ENCODE measurements at places on chromosomes 3 and 15.

- no peaks in the 10 kb centered on the region for H3K36me3 ChIP-seq
- peak; percentile 47 for DNase-seq
- H3K4me3 ChIP-seq = no peak overlapping the region
- no peaks in the 10 kb centered on the region for H3K27me3 ChIP-seq
Observed at GRCh38 chr15:78195735-78196201, 38.6 kb downstream of the ACSBG1 start.

DNA sequence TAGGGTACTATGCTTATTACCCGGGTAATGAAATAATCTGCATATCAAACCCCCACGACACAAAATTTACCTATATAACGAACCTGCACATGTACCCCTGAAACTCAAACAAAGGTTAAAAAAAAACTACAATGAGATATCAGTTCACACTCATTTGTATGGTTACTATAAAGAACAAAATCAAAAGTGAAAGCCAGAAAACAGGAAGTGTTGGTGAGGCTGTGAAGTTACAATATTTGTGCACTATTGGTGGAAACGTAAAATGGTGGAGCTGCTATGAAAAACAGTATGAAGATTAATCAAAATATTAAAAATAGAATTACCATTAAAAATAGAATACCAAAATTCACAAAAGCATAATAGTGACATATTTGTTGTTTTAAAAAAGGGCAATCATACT is 128.9 kb downstream of the ZIC1 start:
- H3K4me3 ChIP-seq = no peak overlapping the region
- H3K27ac ChIP-seq = no peak overlapping the region
- no peaks in the 10 kb centered on the region for H3K4me1 ChIP-seq
- no peaks in the 10 kb centered on the region for H3K36me3 ChIP-seq
- DNase-seq = no peak

DNA sequence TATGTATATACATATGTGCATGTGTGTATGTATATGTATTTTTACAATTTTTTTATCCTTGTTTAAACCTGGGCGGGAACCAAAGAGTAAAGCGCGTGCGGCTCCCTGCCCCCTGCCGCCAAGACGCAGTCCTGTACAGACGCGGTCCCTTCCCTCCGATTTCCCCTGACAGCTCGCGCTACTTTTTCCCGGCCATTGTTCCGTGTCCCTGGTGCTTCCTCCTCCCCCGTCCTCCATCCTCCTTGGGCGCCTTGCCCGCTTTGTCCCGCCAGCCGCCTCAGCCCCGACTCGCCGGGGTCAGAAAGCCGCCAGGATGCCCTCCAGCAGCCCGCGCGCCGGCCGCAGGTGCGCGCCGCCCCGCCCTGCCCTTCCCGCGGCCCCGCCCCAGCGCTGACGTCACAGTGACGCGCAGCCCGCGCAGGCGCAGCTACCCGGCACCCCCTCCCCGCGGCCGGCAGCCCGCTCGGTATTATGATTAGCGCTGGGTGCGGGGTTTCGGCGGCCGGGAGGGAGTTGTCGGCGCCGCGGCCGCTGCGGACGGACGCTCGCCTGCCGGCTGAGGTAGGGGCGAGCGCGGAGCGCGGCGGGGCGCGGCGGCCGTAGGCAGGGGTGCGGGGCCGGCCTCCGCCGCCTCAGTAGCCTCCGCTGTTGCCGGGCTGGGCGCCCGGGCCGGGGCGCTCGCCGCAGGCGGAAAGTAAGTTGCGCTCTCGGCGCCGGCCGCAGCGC is at the start of gene SNRK:
Gene SNRK (plus strand): TSS at position 426 of the 726 bp plus-strand sequence. CDS start 16,664 bp downstream, outside the sequence.
- peaks cover 27% of the 10 kb centered on the region for H3K4me1 ChIP-seq
- peak within 1 kb of the TSS; percentile 76 for H3K4me3 ChIP-seq
- DNase-seq = peak; percentile 98
- H3K27me3 ChIP-seq = no peaks in the 10 kb centered on the region
- H3K36me3 ChIP-seq = no peaks in the 10 kb centered on the region

- peak overlapping the region; percentile 87 for H3K27ac ChIP-seq
- no peak for DNase-seq
- peak overlapping the region; percentile 84 for H3K4me3 ChIP-seq
- no peaks in the 10 kb centered on the region for H3K27me3 ChIP-seq
Observed at GRCh38 chr3:51538115-51538458, 432 bp upstream of the RAD54L2 start.

DNA sequence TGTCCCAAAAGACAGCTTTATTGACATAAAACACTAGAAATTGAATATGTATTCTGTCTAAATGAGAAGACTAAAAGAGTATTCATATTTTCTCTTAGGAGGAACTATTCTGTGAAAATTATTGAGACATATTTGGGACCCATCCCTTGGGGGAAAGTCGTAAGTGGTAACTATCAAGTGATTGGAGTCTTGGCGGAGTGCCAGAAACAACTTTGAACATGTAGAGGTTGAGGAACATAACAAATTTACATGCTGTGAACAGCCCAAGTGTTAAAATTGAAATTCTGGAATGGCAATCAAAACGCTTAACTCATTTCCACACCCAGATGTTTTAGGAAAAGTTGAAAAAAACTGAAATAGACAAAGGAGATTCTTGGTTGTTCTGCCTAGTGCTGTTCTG is 1034.6 kb downstream of the NSUN3 start:
- no peaks in the 10 kb centered on the region for H3K4me1 ChIP-seq
- no peaks in the 10 kb centered on the region for H3K36me3 ChIP-seq
- no peak for DNase-seq
- H3K27me3 ChIP-seq = no peaks in the 10 kb centered on the region
- no peak overlapping the region for H3K4me3 ChIP-seq
- no peak overlapping the region for H3K27ac ChIP-seq

DNA sequence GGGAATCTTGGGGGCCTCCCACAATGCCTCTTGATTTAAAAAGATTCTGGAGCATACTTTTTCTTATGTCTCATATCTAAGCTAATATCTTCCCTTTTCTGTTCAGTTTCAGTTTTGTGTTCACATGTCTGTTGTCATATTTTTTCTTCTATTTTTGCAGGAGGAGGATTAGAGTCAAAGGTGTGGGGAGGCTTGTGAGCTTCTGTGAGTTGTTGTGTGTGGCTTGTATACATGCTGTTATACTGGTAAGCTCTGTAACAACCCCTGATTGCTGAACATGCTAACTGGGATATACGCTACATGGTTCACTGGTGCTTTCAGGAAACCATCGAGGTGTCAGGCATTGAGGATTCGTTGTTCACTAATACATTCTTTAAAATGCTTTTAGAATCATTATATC is 83.5 kb downstream of the SLC25A26 start:
- DNase-seq = no peak
- H3K4me3 ChIP-seq = no peak overlapping the region
- H3K4me1 ChIP-seq = no peaks in the 10 kb centered on the region
- H3K27me3 ChIP-seq = no peaks in the 10 kb centered on the region
- no peaks in the 10 kb centered on the region for H3K36me3 ChIP-seq

- no peaks in the 10 kb centered on the region for H3K4me1 ChIP-seq
- H3K27ac ChIP-seq = no peak overlapping the region
- no peak overlapping the region for H3K4me3 ChIP-seq
- no peaks in the 10 kb centered on the region for H3K36me3 ChIP-seq
Observed at GRCh38 chr3:153029350-153029749, 132.7 kb upstream of the RAP2B start.

GRCh38 chr15:65333856-65334255 is 29.4 kb downstream of the RNU5B-1 start:
- no peaks in the 10 kb centered on the region for H3K36me3 ChIP-seq
- H3K27me3 ChIP-seq = no peaks in the 10 kb centered on the region
- no peak for DNase-seq
- H3K4me1 ChIP-seq = no peaks in the 10 kb centered on the region

DNA sequence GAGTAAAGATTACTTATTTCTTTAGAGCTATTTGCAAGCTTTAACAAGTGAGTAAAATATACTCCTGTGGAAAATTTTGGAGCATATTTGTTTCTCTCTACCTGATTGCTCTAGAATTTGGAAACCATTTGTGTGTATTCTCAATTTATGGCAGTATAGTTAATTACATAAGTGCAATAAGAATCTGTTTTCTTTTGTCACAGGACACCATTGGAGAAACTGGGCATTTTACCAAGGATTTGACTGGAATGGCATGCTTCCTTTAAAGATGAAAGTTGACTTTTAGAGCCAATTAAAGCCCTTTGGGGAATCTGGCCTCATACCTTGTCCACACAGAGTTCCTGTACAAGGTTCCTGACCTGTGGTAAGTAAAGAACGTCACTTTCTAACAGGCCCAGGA is 38.4 kb downstream of the PAQR5 start:
- H3K4me3 ChIP-seq = no peak overlapping the region
- H3K36me3 ChIP-seq = no peaks in the 10 kb centered on the region
- H3K27me3 ChIP-seq = no peaks in the 10 kb centered on the region
- DNase-seq = no peak
- H3K27ac ChIP-seq = no peak overlapping the region

- no peak for DNase-seq
- H3K4me3 ChIP-seq = no peak overlapping the region
- H3K27ac ChIP-seq = no peak overlapping the region
- no peaks in the 10 kb centered on the region for H3K36me3 ChIP-seq
- peaks cover 2% of the 10 kb centered on the region for H3K4me1 ChIP-seq
Observed at GRCh38 chr15:22961762-22962161, 18.4 kb downstream of the CYFIP1 start.

DNA sequence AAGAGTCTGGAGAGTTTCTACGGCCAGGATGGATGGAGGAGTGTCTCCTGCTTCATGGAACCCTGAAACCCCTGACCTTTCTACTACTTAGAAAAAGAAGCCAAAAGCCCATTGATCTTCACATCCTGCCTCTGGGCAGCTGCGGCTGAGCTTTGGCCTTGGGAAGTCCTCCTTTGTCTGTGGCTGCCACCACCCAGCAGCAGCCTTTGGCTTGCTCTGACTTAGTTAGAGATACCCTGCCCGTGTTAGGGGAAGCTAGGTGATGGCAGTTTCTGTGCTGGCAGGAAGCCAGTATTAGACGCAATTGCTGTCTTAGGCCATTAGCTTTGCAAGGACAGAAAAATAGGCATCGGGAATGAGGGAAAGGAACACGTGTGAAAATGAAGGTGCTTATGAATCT is 18.8 kb downstream of the APH1B start:
- H3K4me1 ChIP-seq = peaks cover 2% of the 10 kb centered on the region
- H3K4me3 ChIP-seq = no peak overlapping the region
- DNase-seq = no peak
- no peaks in the 10 kb centered on the region for H3K27me3 ChIP-seq
- no peak overlapping the region for H3K27ac ChIP-seq

DNA sequence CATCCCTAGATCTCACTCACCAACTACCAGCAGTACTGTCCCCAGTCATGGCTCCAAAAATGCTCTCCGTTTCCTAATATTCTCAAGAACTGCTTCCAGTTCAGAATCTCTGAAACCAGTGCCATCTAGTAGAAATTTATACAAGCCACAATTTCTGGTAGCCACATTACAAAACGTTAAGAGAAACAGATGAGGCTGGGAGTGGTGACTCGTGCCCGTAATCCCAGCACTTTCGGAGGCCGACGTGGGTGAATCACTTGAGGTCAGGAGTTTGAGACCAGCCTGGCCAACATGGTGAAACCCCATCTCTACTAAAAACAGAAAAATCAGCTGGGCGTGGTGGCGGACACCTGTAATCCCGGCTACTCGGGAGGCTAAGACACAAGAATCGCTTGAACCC is 78.4 kb upstream of the RAD18 start:
- no peak overlapping the region for H3K4me3 ChIP-seq
- no peak for DNase-seq
- H3K27me3 ChIP-seq = no peaks in the 10 kb centered on the region
- H3K27ac ChIP-seq = no peak overlapping the region
- no peaks in the 10 kb centered on the region for H3K36me3 ChIP-seq

DNA sequence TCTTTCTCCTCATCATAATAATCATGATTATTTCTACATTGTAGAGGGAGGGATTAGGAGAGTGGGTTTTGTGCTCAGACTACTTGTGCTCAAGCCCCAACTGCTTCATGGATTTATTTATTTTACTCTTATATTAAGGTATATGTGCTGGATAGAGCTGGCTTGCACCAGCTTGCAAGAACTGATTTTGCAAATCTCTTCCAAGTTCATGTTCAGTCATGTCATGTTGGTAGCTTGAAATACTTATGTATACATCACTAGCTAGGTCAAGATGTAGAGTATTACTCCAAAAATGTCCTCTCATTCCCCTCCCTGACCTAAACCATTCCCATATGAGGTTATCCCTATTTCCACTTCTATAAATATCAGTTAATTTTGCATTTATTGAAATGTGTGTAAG is 293.9 kb upstream of the RBMS3 start:
- no peak overlapping the region for H3K27ac ChIP-seq
- DNase-seq = no peak
- no peak overlapping the region for H3K4me3 ChIP-seq
- H3K27me3 ChIP-seq = no peaks in the 10 kb centered on the region
- no peaks in the 10 kb centered on the region for H3K36me3 ChIP-seq

GRCh38 chr3:187957165-187957581 is 196.8 kb upstream of the LPP start:
- H3K27ac ChIP-seq = no peak overlapping the region

DNA sequence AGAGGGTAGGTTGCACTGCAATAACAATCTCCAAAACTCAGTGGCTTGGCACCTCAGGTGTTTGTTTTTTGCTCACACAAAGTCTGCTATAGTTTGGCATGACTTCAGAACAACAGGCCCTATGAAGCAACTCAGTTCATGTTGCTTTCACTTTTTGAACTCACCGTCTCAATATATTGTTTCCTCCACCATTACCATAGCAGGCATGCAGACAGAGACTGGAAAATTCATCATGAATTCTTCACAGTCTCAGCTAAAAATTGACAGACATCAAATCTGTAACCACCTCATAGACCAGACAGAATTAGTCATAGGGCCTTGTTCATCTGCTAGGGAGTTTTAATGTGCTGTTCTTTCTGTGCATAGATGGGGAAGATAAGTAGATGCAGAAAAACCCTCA is 161.4 kb upstream of the POU1F1 start:
- no peak for DNase-seq
- H3K27me3 ChIP-seq = no peaks in the 10 kb centered on the region
- no peaks in the 10 kb centered on the region for H3K4me1 ChIP-seq
- no peak overlapping the region for H3K4me3 ChIP-seq
- no peaks in the 10 kb centered on the region for H3K36me3 ChIP-seq

GRCh38 chr3:8110966-8111798 is 390.4 kb upstream of the LMCD1 start:
- H3K27ac ChIP-seq = no peak overlapping the region
- H3K36me3 ChIP-seq = no peaks in the 10 kb centered on the region
- no peaks in the 10 kb centered on the region for H3K4me1 ChIP-seq
- peak; percentile 47 for DNase-seq
- no peak overlapping the region for H3K4me3 ChIP-seq
- H3K27me3 ChIP-seq = no peaks in the 10 kb centered on the region

- no peak overlapping the region for H3K4me3 ChIP-seq
- H3K4me1 ChIP-seq = no peaks in the 10 kb centered on the region
- no peak for DNase-seq
- H3K27ac ChIP-seq = no peak overlapping the region
Observed at GRCh38 chr3:65781594-65781993, 257.1 kb downstream of the MAGI1 start.

GRCh38 chr3:178618197-178618596 is 82.0 kb downstream of the KCNMB2 start:
- H3K4me3 ChIP-seq = no peak overlapping the region
- H3K4me1 ChIP-seq = no peaks in the 10 kb centered on the region
- H3K36me3 ChIP-seq = no peaks in the 10 kb centered on the region
- no peaks in the 10 kb centered on the region for H3K27me3 ChIP-seq

Data from liver (tissue), 10 donors.